ENCODE measurements at places on chromosomes 2 and 18.

- DNase-seq, result no peak
These were observed 106.2 kb upstream of the EPC2 start for GRCh38 chr2:148538375-148538774.

GRCh38 chr18:40414155-40414754 lies 1540.8 kb upstream of the PIK3C3 start:
- DNase-seq, result no peak

- DNase-seq, result no peak
These were observed 267.8 kb upstream of the NXPH2 start for GRCh38 chr2:139048017-139048416.

DNA sequence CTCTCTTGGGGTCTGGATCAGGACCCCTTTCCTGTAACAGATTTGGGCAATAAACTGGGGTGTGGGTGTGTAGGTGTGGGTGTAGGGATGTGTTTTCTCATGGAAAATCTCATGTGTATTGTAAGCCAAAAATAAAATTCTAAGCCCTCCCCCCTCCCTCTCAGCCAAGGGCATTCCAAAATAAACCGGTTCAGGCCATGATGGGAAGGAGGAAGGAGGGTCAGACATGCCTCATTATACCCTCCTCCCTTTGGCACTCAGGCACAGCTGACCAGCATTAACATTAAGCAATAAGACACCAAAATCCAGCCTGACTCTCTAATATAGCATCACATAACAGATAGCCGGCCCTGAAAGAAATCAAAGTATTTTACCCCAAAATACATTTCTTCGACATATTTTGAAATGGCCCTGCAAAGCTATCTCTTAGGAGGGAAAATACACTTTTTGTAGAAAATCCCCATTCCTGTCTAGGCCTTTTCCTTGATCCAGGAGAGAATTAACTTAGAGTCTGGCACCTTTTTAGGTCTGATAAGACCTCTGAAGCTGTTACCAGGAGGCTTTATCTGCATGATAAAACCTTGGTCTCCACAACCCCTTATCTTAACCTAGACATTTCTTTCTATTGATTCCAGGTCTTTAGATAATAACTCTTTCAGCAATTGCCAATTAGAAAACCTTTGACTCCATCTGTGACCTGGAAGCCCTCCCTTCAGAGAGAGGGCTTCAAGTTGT lies 128.7 kb upstream of the COL5A2 start:
- DNase-seq, result no peak

DNA sequence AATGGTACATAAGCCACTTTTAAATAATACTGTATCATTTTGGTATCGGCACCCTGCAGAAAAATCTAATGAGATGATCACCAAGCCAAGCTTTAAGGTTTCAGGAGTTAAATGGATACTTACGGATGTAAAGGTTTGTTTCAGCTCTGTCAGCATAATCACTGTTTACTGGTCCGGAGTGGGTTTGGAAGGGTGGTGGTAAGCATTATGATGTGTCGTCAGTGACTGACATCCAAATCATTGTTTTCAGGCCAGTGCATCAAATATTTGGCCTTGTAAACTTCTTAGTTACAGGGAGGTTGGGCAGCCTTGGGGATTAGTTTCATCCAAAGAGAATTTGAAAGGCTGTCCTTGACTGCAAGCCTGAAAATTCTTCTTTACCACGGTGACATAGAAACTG lies 50.0 kb upstream of the ATL2 start:
- DNase-seq, result no peak

GRCh38 chr2:176166272-176166671 lies 9.2 kb downstream of the HOXD3 start:
- DNase-seq, result no peak

- DNase-seq, result peak; percentile 44
These were observed 19.2 kb downstream of the DAW1 start for GRCh38 chr2:227890495-227891079.

- no peak for DNase-seq
These were observed 218.5 kb upstream of the HDAC4 start for GRCh38 chr2:239619369-239619768.

DNA sequence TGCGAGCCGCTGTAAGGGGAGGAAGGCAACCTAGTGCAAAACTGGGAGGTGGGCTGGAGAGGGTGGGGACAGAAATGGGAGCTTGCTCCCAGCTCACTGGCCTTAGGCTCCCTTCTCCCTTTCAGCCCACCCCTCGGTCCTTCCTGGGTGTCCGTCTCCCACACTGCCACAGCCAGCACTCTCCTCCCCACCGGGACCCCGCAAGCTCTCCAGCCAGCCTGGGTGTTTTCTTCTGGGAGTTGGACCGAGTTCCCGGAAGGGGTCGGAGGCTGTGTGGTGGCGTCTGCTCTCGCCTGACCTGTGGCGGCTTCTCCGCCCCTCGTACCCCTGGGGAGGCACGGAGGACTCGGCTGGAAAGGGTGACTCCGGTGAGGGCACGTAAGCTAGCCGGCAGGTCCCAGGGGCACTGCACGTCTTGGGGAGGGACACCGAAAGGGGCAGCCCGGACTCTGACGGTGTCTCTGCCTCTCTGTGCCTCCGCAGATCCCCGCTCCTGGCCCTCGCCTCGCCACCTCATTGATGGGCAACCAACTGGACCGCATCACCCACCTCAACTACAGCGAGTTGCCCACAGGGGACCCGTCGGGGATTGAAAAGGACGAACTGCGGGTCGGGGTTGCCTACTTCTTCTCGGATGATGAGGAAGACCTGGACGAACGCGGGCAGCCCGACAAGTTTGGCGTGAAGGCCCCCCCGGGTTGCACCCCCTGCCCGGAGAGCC lies 1.1 kb downstream of the LRATD1 start:
- no peak for DNase-seq
